Stimulated activated CD4-positive, alpha-beta T cell treated with anti-CD3 and anti-CD28 coated beads, Interleukin-15, amount 100 ng/mL, for 48 hours (primary cell): ENCODE measurements at places on chromosomes 4 and X.

- no peak for DNase-seq
Observed at GRCh38 chr4:67035986-67036385, 509.3 kb downstream of the CENPC start.

DNA sequence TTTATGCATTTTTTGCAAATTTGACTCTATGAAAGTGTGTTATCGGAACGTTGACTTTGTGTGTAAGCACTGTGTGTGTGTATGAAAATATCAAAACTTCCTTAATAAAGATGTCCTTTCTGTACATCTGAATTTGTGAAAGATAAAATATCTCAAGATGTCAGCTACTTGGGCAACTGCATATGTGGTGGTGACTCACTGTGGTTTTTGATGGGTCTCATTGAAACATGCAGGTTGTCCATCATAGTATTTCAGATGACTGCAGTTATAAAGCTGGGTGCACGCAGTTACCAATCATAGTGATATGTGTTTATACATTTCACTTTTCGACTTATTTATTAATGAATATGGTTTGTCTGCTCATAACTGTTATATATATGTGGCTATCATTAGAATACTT is 19.7 kb upstream of the BBS12 start:
- no peak for DNase-seq

GRCh38 chr4:107866726-107867125 is 42.0 kb downstream of the SGMS2 start:
- DNase-seq, result no peak

- DNase-seq, result no peak
Observed at GRCh38 chr4:113823291-113823659, 61.7 kb upstream of the CAMK2D start.

DNA sequence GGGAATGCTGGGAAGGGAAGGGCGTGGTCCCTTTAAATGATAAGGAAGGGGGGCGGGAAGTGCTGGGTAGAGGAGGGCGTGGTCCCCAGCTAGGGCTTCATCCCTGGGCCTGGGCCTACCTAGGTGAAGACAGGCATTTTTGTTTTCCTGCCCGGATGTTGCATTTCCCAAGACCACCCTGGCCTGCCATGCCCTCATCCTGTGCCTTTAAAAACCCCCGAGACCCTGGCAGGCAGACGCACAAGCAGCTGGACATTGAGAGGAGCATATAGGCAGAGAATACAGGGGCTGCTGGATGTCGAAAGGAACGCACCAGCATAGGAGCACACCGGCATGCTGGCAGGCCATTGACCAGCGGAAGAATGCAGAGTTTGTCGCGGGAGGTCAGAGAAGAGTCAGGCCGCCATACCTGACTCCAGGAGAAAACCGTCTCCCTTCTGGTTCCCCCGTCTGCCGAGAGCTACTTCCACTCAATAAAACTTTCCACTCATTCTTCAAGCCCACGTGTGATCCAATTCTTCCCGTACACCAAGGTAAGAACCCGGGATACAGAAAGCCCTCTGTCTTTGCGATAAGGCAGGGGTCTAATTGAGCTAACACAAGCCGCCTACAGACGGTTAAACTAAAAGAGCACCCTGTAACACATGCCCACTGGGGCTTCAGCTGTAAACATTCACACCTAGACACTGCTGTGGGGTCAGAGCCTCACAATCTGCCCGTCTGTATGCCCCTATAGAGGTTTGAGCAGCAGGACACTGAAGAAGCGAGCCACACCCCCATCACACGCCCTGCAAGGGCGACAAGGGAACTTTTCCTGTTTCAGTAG is 2.9 kb upstream of the AGA start:
- no peak for DNase-seq

DNA sequence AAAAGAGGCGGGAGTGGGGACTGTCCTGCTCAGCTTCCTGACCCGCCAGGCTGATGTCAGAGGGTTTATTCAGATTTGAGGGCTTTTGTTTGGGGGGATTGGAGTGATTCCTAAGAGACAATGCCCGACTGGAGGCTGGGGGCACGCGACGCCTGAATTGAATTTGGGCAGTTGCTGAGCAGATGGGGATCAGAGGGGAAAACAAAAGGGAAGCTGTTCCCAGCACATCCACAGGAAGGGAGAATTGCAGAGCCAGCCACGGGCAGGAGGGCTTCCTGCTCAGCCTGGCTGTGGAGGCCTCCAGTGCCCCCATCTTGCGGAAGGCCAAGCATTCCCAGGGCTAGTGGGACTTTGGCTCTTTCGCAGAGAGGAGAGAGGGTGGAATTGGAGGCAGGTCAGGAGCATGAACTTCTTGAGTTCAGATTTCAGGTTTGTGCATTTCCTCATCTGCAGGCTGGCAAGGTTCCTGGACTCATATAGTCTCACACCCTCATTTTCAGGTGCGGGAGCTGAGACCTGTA is 162.8 kb downstream of the NHS start:
- DNase-seq, result no peak

- DNase-seq, result no peak
Observed at GRCh38 chr4:89070041-89070440, 13.1 kb upstream of the FAM13A start.
